ENCODE measurements at places on chromosomes 3 and 15.

DNA sequence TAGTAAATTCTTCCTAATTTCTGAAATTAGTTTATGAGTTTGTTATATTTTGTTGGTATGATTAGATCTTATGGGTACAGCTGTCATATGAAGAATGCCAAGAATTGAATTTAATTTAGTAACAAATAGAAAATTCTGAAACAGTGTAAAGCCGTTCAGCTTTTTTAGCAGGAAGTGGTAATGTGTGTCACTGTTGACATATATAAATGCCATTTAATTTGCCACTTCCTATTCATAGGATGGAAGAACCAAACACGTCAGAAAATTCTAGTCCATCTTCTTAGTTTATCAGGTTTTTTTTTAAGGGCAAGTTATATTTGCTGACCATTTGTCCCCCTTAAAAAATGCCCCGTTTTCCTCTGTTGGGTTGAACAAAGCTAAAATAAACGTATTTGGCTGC is 43.0 kb downstream of the RAB8B start:
- DNase-seq, result no peak

GRCh38 chr15:38558372-38559059 is 6.1 kb downstream of the RASGRP1 start:
- DNase-seq, result no peak

DNA sequence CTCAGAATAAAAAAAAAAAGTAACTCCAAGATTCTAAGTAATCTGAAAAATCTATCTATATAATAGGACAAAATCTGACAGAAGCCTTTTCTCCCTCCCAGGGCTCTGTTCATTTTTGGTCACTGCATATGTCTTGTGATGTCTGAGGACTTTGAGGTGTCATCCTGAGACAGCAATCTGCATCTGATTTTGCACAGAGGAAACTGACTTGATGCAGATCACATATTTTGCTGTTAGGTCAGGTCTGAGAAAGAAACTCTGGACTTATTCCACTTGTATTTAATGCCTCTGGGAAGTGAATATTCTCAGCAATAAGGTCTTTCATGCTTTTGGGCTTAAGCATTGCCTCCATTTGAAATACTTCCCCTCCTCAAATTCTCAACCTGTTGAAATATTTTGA is 295.2 kb upstream of the THBS1 start:
- DNase-seq, result no peak

GRCh38 chr3:192726385-192726784 is 956 bp downstream of the FGF12 start:
- no peak for DNase-seq

DNA sequence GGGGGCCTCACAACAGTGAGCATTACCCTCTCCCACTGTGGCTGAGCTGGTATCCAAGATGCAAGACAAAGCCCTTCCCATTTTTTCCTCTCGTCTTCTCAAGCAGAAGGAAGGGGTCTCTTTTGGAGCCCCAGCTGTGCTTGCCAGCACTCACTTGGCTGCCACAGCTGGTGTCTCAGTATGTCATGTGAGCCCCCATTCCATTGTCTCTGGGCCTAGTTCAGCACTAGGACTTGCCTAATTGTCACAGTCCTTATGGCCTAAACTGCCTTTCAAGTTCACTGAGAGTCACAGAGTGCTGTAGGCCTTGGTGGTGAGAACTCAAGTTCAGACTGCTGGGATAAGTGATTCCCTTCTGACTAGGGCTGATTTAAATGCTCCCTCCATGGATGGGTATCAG is 89.8 kb downstream of the ARHGEF26 start:
- DNase-seq, result no peak

- DNase-seq, result no peak
These were observed at the start of gene SLITRK3 for GRCh38 chr3:165195640-165196576. Gene SLITRK3 (minus strand): TSS chr3:165196384. CDS start chr3:165190830, 5,554 bp downstream.

- peak; percentile 33 for DNase-seq
These were observed 141.4 kb downstream of the RBPMS2 start for GRCh38 chr15:64634027-64634426.

Measured in stimulated activated CD4-positive, alpha-beta T cell treated with anti-CD3 and anti-CD28 coated beads, Interleukin-2, amount 100 ng/mL, for 24 hours (primary cell).